Fibroblast of the conjunctiva (primary cell): ENCODE measurements at places on chromosomes 2 and 18.

GRCh38 chr2:54572636-54573536 lies 116.8 kb downstream of the SPTBN1 start:
- no peak for DNase-seq

DNA sequence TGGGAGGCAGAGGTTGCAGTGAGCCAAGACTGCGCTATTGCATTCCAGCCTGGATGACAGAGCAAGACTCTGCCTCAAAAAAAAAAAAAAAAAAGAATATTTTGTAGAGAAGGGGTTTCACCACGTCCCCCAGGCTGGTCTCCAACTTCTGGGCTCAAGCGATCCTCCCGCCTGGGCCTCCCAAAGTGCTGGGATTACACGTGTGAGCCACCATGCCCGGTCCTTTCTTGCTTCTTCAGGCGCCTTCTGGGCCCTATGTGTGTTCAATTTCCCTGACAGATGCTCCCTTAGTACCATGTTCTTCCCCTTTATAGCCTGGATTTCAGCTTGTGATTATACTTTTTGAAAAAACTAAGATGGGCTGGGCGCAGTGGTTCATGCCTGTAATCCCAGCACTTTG lies 9.8 kb downstream of the ZFP36L2 start:
- DNase-seq, result no peak

DNA sequence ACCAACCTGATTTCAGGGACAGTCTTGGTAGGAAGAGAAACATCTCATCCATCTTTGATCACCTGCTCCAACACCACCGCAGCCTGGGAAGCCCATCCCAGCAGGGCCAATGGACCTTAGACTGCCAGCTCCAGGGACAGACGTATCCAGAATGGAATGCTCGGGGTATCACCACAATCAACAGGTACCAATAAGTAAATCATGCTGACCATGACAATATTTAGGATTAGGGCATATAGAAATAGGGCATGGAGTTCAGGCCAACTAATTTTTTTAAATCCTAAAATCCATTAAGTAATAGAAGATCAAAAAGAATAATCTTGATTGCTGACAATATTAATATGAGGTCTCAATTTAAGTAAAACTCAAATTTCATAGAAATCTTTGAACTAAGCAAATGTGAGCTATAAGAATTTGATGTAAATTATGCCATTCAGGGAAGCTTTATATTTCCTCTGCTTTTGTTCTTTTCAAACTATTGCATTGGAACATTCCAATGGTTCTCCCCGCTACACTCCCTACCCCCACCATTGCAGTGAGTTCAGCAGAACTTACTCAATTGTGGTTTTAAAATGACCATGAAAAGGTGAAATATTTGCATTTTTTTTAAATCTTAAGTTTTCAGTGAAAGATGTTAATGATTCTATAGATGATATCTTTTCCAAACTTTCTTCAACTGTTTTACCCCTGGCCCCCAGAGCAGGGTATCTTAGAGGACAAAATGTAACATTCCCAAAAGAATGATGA lies 138.6 kb downstream of the DNER start:
- DNase-seq, result no peak

- no peak for DNase-seq
Observed at GRCh38 chr2:68974251-68974650, at the start of gene GKN1. TSS of gene GKN1 (plus strand) at chr2:68974636. CDS start at chr2:68974678, 42 bp downstream.

DNA sequence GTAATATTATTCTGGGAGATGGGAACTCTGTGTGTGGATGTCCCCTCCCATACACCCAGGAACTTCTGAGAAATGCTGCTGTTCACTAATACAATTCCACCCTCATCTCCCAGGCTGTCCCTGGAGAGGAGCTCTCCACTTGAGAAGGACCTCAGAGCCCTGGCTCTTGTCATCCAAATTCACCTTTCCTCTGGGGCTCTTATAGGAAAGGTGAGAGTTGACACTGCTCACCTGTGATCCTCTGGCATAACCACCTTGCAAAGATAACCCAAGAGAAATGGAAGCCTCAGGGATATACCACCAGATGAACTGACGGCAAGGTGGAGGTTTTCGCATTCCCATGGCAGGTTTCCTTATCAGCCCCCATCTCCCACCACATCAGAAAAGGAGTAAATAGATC lies 52.0 kb downstream of the IL1RL2 start:
- DNase-seq, result no peak

- no peak for DNase-seq
Observed at GRCh38 chr2:238389988-238390589, 36.6 kb upstream of the ASB1 start.

DNA sequence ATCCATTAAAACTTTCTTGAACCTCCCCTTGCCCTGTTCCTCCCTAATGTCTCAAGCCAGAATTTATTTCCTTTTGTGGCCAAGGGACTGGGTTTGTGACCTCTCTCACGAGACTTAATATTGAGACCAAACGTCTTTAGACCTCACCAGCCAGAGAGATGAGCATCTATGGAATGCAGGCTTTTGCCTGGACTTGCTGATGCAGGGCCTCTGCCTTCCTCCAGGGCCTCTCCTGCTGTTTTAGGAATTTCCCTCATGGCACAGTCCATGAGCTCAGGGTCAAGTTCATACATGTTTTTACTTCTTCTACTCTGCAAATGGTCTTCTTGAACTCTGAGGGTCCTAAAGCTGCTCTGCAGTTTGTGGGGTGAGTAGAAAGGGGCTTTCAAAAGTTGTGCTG lies 22.3 kb downstream of the IL1B start:
- DNase-seq, result no peak

DNA sequence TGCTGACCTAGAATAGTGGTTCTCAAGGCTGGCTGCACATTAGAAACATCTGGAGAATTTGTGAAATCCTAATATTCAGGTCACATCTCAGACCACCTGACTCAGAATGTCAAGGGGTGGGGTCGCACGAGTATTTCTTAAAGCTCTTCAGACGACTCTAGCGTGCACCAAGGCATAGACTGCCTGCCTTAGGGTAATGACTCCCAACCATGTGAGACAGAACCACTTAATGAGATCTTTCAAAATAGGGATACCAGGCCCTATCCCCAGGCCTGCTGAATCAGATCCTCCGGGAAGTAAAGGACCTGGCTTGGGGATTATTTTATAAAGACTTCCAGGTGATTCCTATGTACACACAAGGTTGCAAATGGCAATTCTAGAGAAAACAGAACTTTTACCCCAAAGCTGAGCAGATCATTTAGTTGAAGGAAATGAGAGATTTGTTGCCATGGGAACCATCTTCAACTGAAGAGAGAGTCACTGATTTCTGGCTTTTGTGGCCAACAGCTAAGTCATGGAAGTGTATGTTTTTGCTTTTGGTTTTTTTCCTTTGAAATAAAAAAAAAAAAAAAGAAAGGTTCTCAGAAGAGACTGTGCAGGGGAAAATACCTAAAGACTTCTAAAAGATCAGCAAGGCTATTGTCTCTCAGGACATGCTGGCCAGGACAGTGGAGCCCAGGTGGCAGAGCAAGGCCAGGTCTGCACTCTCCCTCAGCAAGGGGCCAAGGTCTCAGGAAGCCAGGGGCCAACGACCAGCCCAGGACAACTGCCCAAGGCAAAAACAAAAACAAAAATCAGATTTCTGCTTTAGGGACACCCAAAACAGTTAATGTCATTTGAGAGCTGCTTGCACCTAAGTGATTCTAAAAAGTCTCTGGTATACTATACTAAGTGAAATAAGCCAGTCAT lies 15.3 kb upstream of the LOXHD1 start:
- no peak for DNase-seq

DNA sequence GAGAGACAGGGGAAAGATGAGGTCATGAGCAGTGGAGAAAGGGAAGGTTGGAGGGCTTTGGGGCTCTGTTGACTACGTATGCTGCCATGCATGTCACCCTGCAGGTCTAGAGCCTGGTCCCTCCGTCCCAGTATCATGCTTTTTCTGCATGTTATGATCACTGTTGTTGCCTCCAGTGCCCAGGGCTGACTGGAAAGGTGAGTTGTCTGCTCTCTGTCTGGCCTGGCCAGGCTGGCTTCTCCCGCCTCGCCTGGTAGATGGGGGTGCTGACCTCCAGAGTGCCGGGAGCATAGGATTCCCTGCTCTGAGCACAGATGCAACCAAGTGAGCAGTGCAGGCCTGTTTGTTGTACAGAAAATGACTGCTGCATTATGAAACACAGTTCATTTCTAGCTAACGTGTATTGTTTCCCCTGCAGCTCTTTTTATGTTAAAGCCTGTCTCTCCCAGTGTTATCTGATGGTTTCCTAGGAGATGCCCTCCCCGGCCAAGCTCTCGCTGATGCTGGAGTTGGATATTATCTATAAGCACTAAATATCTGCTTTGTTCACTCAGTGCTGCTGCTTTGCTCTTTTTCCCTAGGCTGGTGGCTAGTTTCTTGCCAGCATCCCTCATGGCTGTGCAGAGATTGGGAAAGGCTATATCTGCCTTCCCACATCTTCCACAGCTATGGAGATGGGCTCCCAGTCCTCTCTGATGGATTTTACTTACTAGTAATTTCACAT lies 158.2 kb downstream of the TDRD15 start:
- no peak for DNase-seq

DNA sequence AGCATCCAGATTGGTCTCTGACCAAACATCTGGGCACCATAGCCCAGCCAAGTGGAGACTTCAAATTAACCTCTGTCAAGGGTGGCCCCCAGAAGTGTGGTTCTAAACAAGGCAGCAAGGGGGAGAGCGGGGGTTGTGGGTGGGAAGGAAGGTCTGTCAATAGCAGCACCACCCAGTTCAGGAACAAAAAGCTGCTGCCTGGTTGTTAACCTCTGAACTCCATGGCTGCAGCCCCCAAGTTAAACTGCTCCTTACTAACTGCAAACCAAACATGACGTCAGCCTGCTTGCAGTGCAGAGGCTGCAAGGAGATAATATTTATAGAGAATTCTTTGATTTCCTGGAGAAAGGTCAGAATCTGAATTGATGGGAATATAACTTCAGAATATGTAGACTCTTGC lies 76.5 kb downstream of the ARL4C start:
- DNase-seq, result no peak

GRCh38 chr2:85705680-85706039 lies 11.5 kb downstream of the GNLY start:
- DNase-seq, result peak; percentile 97

DNA sequence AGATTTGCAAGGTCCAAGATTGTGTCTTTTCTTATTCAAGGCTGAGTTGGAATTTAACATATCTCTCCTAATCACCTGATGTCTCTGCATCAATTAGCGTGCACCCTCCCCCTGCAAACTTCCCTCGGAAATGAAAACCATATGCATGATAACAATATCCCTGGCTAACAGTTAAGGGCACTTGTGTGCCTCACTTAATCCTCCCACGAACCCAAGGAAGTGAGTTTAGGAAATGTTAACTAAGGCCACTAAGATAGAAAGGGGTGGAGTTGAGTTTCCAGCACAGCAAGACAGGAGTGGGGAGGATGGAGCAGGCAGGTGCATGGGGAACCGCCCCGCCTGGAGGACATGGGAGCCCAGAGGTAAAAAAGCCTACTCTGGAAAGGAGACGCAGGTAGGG lies 52.4 kb upstream of the PTMA start:
- DNase-seq, result no peak

DNA sequence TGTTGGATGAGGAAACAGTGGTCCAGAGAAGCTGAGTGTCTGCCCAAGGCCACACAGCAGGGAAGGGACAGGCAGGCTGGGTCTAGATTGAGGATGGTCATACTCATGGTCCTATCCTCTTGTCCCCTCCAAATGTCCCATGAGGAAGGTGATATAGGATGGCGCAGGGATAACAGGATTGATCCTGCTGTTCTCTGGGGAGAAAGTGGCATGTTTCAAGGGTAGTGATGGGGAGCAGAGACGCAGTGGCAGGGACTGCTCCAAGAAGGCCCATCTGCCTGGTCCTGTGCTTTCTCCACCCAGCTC lies 24.6 kb downstream of the HS1BP3 start:
- DNase-seq, result no peak

DNA sequence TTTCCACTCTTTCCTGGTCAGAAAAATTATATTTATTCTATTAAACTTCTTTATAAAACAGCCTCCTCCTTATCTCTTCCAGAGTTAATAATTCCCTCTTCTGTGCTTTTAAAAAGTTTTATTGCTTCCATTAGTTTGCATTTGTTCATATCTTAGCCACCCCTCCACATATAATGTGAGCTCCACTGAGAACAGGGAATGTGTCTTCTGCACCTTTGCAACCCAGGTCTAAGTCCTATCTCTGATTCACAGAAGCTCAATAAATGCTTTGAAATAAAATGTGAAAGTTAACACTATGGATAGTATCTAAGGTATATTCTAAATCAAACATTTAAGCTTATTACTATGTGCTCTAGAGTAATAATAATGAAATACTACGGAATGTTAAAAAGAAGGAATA lies 9.3 kb upstream of the LRATD1 start:
- no peak for DNase-seq
